Common myeloid progenitor, CD34-positive (primary cell): ENCODE measurements at places on chromosomes 16 and 17.

GRCh38 chr17:80005360-80006338 is 30.0 kb downstream of the TBC1D16 start:
- peak; percentile 59 for DNase-seq
- peaks cover 8% of the 10 kb centered on the region for H3K4me1 ChIP-seq
- H3K27ac ChIP-seq, result no peak overlapping the region
- H3K27me3 ChIP-seq, result no peaks in the 10 kb centered on the region
- no peaks in the 10 kb centered on the region for H3K36me3 ChIP-seq

DNA sequence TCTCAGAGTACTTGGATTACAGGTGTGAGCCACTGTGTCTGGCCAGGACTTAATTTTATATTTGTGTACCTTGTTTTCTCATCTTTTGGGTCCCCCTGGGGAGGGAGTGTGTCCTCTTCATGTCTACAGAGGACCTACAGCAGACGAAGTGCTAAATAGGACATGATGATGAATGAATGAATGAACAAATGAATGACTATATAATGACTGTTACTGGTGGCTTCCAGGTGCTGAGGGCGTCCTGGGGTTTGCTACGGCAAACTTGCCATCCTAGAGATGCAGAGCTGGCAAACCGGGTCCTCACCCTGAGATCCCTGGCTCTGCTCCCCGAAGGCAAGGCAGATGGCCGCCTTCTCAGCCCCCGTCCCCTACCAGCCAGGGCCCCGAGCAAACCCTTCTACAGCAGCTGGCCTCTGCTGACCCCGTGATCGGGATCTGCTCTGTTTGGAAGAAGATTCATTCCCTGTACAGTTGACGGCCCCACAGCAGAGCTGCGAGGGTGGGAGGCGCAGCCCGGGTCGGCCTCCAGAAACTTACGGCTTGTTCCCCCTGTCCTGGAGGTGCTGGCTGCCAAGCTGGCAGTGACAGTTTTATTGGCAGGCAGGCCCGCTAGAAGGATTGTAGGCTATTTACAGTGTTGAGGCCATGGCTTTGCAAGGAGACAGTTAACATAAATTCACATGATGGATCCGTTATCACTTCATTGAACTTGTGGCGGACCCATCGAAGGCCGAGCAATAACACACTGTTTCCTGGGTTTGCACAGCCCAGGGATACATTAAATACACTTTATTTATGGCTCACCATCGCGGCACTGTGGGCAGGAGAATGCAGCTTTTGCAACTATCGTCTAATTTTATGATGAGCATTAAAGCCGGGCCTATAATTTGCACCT is 197.7 kb upstream of the GSE1 start:
- H3K4me1 ChIP-seq, result no peaks in the 10 kb centered on the region
- H3K27me3 ChIP-seq, result no peaks in the 10 kb centered on the region
- no peak overlapping the region for H3K4me3 ChIP-seq
- no peak for DNase-seq
- no peak overlapping the region for H3K27ac ChIP-seq

DNA sequence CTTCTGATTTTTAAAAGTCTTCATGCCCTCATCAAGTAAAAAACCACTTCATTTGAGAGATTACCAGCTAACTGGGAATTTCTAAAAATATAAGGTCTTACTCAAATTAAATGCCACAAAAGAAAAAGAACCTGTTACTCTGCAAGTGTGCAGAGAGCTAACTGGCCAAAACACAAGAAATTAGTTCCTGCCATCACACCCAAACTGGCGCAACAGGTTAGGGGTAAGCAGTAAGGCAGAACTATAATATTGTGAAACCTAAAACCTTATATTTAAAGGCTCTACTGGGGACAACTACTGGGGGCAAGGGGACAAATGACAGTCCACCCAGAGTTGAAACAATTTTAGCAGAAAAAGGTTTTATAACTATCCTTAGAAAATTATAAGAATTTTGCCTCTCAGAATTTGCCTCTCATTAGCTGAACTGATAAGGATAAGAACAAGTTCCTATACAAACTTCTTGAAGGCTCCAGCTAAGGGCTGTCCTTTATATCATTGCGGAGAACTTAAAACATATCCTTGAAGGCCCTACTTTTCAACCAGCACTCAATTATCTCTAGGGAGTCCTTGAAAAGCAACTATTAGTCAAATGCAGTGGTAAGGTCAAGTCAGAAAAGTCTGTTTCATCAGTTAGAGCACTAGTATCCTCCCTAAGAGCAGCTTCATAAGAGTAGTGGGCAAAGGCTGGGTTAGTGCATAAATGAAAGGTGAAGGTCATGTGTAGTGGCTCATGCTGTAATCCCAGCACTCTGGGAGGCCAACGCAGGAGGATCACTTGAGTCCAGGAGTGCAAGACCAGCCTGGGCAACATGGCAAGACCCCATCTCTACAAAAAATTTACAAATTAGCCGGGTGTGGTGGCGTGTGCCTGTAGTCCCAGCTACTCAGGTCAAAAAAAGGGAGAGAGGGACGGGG is 31.5 kb downstream of the SMURF2 start:
- H3K27me3 ChIP-seq, result no peaks in the 10 kb centered on the region
- H3K36me3 ChIP-seq, result no peaks in the 10 kb centered on the region
- no peak overlapping the region for H3K27ac ChIP-seq
- H3K4me1 ChIP-seq, result no peaks in the 10 kb centered on the region

DNA sequence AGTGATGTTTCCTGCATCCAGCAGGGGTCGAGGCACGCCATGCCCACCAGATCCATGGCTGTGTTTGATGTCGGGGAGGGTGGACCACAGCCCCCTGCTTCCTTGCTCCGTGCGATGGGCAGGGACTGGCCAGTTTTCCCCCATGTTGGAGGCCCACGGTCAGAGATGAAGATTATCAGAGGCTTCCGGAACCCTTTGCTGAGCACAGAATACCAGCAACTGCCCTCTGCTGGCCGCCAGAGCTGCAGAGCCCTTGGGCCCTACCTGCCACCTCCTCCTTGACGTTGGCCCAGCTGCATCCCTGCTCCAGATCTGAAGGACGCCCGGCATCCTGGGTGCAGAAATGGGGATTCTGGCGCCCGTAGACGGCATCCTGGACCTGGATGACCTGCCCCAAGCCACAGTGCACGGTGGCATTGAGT is 23.7 kb upstream of the BCO1 start:
- no peaks in the 10 kb centered on the region for H3K27me3 ChIP-seq
- H3K4me1 ChIP-seq, result no peaks in the 10 kb centered on the region
- no peak for DNase-seq

DNA sequence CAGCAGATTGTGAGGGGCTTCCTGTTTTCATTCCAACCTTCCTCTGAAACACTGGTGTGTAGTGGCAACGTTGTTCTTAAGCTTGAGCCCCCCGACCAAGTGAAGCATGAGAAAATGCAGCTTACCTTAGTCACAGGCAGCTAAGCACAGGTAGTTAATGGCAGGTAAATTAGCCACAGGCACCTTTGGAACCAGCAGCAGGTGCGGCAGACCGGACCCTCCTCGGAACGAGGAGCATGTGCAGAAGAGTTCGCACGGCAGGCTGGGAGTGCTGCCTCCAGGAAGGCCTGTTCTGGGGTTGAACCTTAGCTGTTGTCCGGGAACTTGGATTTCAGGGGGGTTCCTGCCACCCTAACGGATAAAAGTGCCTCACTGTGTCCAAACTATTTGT is 7.2 kb upstream of the IRF8 start:
- peaks cover 7% of the 10 kb centered on the region for H3K4me1 ChIP-seq
- DNase-seq, result no peak
- no peaks in the 10 kb centered on the region for H3K36me3 ChIP-seq
- H3K27ac ChIP-seq, result no peak overlapping the region
- H3K27me3 ChIP-seq, result peaks cover 72% of the 10 kb centered on the region

- H3K4me3 ChIP-seq, result no peak overlapping the region
- H3K4me1 ChIP-seq, result peaks cover 1% of the 10 kb centered on the region
- no peaks in the 10 kb centered on the region for H3K27me3 ChIP-seq
- H3K27ac ChIP-seq, result no peak overlapping the region
- DNase-seq, result no peak
- H3K36me3 ChIP-seq, result no peaks in the 10 kb centered on the region
Measured at GRCh38 chr16:12869698-12870427, 31.5 kb upstream of the SHISA9 start.

- no peaks in the 10 kb centered on the region for H3K36me3 ChIP-seq
- no peak overlapping the region for H3K27ac ChIP-seq
- no peak overlapping the region for H3K4me3 ChIP-seq
- H3K27me3 ChIP-seq, result no peaks in the 10 kb centered on the region
Measured at GRCh38 chr16:28943281-28943680, 7.5 kb upstream of the NFATC2IP start.

DNA sequence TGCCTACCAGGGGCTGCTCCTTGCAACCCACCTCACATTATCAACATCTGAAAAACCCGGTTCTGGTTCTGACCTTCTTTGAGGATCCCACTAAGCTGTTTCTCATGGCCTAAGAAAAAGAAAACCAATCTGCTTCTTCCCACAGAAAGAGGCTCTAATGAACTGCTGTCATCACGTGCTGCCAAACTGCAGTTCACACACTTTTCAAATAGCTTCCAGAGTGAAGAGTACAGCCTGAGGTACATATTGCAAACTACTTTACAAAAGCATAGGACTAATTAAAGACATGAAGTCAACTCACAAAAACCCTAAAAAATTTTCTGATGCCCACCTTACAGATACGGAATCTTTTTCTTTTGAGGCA is 36.7 kb downstream of the SMG6 start:
- H3K27me3 ChIP-seq, result no peaks in the 10 kb centered on the region
- no peak for DNase-seq
- peaks cover 18% of the 10 kb centered on the region for H3K4me1 ChIP-seq
- H3K27ac ChIP-seq, result peak overlapping the region; percentile 91
- H3K36me3 ChIP-seq, result peaks cover 14% of the 10 kb centered on the region

DNA sequence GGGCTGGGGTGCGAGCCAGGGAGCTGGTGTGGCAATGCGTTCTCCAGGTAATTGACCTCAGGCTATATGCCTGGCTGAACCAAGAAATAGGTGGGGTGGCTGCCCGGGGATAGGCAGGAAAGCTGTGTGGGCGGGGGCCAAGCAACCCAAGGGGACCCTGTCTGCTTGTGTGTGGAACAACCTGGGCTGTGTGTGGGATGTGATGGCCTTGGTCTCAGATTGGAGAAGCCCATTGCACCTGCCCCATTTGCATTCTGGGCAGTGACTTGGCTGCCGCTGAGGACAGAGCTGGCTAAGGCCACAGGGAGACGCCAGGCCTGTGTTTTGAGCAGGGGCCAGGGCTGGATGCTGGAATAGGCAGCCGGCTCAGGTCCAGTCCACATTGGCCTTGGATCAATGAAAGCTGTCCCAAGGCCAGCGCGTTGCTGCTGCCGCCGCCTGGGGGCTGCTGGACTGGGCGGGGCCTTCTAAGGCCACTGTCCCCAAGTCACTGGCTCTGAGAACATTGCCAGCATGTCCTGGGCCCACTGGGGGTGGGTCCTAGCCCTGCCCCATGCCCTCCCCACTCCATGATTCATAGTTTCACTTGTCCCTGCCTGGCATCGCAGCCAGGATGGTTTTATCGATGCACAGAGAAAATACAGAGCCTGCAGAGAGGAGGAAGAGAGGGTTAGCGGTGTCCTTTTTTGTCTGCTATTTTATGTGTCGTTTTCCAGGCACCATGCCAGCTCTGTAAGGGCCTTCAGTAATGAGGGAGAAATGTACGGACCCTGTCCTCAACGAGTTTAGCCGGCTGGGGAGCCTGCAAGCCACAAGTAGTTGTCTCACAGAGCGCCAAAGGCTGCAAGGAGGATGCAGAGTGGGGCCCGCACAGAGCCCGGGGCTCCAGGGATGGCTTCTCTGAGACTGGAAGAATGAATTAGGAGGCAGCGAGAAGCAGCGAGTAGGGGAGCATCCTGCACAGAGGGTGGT is 43.9 kb downstream of the NKD1 start:
- no peak overlapping the region for H3K4me3 ChIP-seq
- H3K4me1 ChIP-seq, result peaks cover 17% of the 10 kb centered on the region
- H3K27ac ChIP-seq, result no peak overlapping the region
- DNase-seq, result peak; percentile 41

DNA sequence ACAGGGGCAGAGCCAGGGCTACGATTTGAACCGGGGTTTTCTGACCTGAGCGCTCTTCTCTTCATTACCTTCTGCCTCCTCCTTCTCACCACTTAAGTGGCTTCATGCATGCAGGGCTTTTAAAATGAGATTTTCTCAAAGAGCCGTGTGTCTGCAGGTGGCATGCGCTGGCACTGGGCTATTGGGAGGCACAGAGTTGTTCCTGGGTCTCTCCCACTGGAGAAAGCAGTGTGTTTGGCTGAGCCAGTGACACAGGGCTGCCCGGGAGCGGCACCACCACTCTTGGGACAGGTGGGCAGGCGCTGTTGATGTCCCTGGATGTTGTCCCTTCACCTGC is 218.8 kb upstream of the CHMP6 start:
- no peaks in the 10 kb centered on the region for H3K36me3 ChIP-seq
- DNase-seq, result no peak
- H3K4me1 ChIP-seq, result peaks cover 10% of the 10 kb centered on the region

DNA sequence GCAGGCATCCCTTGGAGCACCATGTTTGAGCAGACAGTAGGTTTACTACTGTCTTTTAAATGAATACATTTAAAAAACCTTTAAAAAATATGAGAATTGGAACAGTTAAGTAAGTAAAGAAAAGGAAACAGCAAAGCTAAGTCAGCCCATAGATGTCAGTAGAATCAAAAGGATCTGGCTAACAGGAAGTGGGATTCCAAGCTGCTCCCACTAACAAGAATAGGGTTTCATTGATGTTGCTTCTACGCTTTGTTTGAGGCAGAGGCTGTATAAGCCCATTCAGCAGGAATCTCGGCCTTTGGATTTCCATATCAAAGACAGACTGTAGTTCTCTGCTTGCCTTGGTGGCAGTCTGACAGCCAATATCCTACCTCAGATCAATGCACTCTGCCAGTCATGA is 122.9 kb upstream of the ELAC2 start:
- H3K27ac ChIP-seq, result no peak overlapping the region
- H3K4me3 ChIP-seq, result no peak overlapping the region

DNA sequence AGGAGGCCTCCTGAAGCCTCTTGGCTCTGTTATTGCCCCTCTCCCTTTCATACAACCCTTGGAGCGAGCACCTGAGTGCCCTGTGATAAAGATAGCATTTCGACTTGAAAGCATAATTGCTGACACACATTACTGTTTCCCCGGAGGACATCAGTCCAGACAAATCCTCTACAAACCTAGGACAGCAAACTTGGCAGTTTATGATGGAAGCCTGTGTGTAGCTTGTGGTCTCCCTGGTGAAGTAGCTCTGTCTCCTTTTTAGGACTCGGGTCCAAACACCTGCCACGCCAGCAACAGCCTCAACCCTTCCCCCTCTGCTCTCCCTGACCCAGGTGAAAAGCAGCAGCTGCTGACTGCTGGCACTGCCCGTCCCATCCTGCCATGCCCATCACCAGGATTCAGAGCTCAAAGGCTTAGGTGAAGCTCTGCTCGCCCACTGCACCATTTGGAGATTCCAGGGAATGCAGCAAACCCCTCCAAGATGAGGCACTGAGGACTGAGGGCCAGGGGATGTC is 55.9 kb downstream of the IRX6 start:
- no peaks in the 10 kb centered on the region for H3K4me1 ChIP-seq
- H3K4me3 ChIP-seq, result no peak overlapping the region
- peaks cover 9% of the 10 kb centered on the region for H3K27me3 ChIP-seq
- no peak overlapping the region for H3K27ac ChIP-seq
- H3K36me3 ChIP-seq, result no peaks in the 10 kb centered on the region
- no peak for DNase-seq
